ENCODE measurements at places on chromosomes 4 and X.

DNA sequence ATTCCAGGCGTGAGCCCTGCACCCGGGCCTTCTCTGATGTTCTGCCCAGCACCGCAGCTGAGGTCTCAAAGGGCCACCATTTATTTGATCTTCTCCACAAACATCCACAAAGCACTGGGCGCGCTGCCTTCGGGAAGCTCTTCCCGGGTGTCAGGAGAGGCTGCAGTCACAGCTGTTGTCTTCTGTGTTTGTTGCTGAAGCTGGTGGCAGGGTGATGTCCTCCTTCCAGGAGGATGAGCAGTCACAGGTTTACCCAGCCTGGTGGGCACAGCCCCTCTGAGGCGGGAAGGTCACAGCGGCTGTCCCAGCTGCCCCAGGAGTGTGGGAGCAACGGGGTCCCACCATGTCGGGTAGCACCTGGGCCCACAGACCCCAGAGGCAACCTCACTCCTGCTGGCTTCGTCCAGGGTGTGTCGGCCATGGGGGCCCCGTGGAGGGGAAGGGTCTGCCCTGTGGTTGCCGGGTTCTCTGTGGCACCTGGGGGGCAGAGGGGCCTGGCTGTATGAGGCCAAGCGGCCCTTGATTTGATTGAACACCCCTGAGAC lies 27.6 kb downstream of the FGFRL1 start:
- no peak for DNase-seq

DNA sequence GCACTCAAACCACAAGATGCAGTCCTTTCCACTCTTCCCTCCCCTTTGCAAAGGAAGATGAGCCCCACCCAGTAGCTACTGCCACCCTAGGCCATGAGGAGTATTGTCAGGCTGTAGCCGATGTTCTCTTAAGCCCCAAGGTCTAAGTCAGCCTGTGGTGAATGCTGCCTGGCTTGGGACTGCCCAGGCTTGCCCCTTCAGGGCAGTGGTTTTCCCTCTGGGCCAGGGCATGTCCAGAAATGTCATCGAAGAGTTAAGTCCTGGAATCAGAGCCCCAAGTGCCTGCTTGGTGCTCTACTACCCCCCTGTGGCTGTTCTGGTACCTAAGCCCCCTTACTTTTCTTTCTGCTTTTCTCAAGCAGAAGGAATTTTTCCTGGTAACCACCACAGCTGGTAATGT lies 11.8 kb upstream of the PGK1 start:
- DNase-seq = no peak

- DNase-seq = no peak
These were observed 568.2 kb downstream of the CCSER1 start for GRCh38 chr4:90695411-90695810.

DNA sequence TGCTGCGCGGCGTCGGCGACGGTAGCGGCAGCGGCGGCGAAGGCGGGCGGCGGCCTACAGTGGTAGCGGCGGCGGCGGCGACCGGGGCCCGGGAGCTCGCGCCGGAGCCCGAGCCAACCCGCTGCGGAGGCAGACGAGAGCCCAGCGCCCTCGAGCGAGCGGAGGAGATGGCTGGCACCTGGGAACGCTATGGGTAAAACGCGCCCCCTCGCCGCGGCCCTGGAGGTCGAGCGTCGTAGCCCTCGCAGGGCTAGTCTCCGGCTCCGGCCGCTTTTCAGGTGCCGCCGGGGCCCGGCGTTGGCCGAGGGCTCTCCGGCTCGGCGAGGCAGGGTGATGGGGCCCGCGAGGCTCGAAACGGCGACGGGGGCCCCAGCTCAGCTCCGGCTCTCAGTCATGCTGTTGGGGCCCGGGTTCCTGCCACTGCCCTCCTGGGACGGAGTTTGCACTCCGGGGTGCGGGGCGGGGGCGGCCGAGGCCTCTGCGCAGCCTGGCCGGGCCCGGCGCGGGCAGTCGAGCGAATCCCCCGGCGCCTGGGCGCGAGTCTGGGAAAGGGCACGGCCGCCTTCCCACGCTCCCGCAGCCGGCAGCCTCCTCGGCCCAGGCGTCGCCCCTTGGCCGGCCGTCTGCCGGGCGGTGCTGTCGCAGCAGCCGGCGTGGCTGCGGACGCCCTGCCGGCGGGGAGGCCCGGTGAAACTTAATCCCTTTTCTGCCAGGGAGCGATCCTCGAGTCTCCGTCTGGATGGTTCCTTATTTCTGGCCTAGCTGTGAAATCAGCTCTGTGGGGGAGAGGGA lies 768 bp downstream of the MID2 start:
- peak; percentile 57 for DNase-seq

DNA sequence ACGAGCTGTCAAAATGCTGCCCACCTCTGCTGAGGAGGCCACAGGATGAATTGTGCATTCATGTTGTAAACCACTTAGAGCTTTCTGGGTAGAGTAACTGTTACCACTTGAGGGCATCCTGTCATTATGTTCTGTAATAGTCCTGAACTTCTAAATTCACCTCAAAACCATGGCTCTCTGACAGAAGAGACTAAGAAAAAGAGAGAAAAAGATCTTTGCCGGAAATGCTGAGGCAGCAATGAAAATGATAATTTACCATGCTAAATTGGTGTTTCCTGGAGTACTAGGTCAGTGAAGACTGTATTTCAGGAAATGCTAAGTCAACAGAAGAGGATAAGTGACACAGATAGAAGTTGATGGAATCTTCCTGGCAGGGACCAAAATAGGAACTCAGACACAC lies 942.3 kb upstream of the SLIT2 start:
- DNase-seq = no peak

- no peak for DNase-seq
These were observed 75.3 kb downstream of the DCUN1D4 start for GRCh38 chr4:51918251-51918650.

- no peak for DNase-seq
These were observed 10.7 kb downstream of the USP9X start for GRCh38 chrX:41095908-41096307.

GRCh38 chrX:106811131-106811910 lies 8.8 kb downstream of the TBC1D8B start:
- no peak for DNase-seq

- DNase-seq = no peak
These were observed 1006.4 kb downstream of the ARAP2 start for GRCh38 chr4:35237924-35238323.

- DNase-seq = no peak
These were observed 67.4 kb upstream of the SMAD1 start for GRCh38 chr4:145414226-145414625.

DNA sequence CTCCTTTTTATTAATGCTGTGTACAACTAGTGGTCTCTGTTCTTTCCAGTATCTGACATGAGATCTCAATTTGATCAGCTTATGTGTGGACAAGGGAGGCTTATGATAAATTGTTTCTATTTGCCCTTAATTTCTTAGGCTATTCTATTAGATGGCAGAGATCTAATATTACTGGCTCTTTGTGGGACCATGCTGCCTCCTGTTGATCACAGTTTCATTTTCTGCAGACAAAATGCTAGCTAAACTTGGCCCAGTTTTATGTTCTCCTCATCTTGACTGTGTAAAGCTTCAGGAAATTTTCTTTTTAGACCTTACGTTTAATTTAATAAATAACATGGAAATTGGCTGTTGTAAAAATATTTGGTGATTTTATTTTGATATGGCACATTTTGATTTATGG lies 627.1 kb upstream of the AADAT start:
- no peak for DNase-seq

DNA sequence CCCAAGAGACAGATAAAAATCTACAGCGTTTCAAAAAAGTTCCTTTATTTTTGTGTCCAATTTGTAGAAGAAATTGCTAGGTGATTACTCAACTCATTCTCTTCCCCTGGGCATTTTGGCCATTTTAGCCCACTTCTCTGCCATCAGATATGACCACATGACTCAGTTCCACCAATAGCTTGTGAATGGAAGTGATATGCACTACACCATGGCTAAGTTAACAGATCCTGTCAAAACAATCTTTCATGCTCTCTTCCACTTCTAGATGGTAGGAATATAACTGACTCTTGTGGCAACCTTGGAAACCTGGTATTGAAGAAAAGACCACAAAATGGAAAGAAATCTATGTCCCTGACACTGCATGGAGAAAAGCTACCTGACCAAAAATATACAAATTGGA lies 26.2 kb upstream of the FREM3 start:
- no peak for DNase-seq

DNA sequence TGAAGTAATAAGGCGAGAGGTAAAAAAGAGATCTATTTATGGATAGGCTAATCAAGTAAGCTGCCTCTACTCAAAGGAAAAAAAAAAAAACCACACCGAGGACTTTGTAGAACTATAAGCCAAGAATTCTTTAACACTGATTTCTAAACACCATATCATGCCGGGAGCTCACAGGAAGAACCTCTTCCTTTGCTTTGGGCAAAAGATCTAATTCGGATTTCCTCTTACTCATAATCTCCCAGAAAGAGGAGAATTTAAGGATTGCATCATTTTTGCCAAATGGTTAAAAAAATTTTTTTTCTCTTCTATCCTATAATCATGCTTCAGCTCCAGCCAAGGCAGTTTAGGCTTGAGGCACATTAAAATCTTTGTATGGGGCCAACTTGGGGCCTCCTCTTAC lies 95.5 kb downstream of the ZNF827 start:
- DNase-seq = no peak

DNA sequence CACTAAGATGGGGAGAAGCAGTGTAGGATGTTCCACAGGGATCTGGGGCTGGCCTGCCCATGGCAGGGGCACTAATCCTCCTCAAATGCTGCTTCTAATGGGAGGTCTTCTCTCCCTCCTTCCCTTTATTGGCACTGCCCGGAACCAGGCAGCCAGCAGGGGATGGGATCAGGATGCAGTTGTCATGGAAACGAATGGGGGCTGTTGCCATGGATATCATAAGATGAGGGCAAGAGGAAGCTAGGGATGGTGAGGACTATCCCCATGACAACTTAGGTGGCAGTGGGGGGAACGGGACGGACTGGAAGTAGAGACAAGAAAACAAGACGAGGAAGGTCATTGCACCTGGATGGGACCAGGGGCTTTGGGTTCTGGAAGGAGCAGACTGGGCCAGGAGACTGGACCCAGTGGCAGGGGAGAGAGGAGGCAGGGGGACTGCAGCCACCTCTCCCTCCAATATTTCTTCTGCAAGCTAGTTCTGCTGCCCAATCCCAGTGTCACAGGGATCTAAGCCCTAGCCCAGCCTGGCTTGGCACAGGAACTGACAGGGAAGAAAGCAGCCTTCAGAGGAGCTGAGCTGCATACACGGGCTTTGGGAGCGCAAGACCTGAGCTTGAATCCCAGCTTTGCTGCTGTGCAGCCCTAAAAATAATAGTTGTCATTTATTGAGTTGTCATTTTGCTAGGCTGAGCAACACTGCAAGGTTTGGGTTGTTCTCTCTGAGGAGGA lies 19.0 kb downstream of the IQSEC2 start:
- DNase-seq = no peak

DNA sequence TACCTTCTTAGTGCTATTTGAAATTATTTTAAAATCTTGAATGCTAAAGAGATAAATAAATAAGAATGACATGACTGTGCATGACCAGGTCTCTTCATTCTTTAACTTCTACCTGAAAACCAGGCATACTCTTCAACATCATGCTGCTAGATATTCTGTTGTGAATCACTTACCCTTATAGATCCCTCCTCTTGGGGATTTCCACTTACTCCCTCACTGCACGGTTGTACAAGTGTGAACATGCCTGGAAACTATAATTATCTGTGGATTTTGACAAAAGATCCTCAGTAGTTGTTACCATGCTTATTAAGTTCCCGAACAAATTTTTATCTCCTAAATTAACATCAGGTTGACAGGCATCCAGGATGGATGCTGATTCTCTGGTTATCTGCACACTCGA lies 54.3 kb downstream of the ADGRL3 start:
- no peak for DNase-seq

GRCh38 chrX:104621781-104622180 lies 55.8 kb downstream of the IL1RAPL2 start:
- DNase-seq = no peak

DNA sequence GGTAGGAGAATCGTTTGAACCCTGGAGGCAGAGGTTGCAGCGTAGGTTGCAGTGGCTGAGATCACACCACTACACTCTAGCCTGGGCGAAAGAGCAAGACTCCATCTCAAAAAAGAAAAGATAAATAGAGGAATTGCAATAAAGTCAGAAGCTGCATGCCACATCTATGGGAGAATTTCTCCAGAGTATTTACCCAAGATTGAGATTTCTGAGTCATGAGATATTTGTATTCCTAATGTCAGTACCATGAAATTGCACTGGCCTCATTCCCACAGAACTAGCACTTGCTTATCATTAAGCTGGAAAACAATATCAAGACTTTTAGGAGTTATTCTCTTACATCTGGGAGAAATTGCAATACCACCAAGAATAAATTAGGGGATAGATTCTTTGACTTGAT lies 37.4 kb downstream of the ASIC5 start:
- DNase-seq = no peak

DNA sequence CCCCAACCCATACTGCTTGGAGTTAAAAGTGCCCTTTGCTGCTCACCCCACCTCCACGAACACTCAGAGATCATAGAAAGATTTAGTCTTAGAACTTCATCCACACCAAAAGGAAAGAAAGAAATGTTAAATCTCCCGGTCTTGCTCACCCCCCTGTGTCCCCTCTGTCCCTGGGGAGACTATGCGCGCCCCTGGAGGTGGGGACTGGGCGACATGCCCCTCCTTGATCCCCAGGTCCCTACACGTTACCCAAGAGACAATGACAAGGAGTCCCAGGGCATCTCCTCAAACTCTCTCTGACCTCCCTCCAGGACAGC lies 620 bp downstream of the ITM2A start:
- DNase-seq = no peak

GRCh38 chrX:63664083-63664482 lies 120.9 kb downstream of the ARHGEF9 start:
- no peak for DNase-seq

- no peak for DNase-seq
These were observed 599.6 kb upstream of the KLHL4 start for GRCh38 chrX:86917959-86918358.

- DNase-seq = no peak
These were observed 12.2 kb downstream of the CLNK start for GRCh38 chr4:10672379-10672778.

DNA sequence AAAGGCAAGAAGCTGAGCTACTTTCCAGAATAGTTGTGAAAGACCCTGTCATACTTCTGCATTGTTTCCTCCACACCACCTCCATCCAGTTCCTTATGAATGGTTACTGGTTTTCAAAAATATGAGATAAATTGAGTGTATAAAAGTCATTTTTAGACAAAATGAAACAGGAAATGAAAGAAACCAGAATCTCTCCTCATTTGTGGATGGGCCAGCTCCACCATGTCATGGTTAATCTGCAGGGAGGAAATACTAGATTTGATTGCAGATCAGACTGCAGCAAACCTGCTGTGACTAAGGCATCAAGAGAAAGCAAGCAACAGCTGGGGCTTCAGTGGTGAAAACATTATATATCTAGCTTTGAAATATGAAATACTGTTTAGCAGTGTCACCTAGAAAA lies 23.8 kb downstream of the F9 start:
- DNase-seq = no peak

DNA sequence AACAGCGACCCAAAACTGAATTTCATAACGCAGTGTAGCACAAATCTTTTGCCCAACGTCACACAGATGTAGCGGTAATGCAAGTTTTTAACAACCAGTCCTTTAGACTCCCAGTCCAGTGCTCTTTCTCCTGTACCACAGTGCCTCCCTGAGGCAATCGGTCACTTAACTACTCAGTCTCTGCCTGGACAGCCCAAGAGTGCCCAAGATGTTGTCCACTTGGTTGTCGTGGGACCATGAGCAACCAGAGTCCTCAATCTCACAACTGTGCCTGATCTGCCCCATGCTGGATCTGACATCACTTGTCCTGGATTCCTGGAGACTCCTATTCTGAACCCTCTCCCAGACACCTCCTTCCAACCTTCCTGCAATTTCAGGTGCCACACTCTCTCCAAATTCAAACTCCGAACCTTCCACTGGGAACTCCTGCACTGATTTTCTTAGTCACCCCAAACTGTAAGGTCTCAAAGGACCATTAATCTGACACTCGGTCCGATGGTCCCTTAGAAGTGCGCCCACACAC lies 702 bp downstream of the MMGT1 start:
- DNase-seq = no peak
